ENCODE measurements at places on chromosomes 5 and 9. TPM values are rescaled to one million over a fixed set of nuclear protein-coding genes. Genes with fewer than 3 reads are reported as not detected.
A peak's percentile ranks its signal among the peaks of the same experiment; 100 is the strongest.

MRPL50 gene
- polyA plus RNA-seq: 31.5 TPM

GRCh38 chr9:101478444-101478843 is 42.9 kb upstream of the ALDOB start:
- DNase-seq: no peak

GRCh38 chr5:123681061-123681460 is 169.1 kb downstream of the CSNK1G3 start:
- DNase-seq: no peak

- no peak for DNase-seq
Observed at GRCh38 chr9:104286799-104287198, 192.7 kb downstream of the SMC2 start.

GRCh38 chr9:18463991-18464390 is 10.0 kb upstream of the ADAMTSL1 start:
- DNase-seq: no peak

DNA sequence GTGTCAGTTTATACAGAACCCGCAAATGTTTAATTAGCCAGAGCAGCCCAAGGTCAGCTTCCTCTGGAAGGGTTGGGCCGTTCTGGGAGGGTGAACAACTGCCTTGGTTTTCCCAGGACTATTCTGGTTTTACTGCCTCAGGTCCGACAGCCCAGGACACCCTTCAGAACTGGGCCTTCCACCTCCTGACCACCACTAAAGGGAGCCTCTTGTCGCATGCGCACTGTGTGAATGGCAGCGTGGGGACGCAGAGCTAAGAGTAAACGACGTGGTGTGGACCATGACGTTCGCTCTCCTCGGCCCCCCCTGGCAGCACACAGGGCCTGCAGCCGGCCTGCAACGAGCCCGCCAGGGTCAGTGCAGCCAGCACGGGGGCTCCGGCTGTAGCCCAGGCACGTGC is 214.9 kb downstream of the FANCC start:
- DNase-seq: no peak

GRCh38 chr9:121915304-121915625 is 177.8 kb downstream of the TTLL11 start:
- no peak for DNase-seq

SGCD gene
- polyA plus RNA-seq: 5.1 TPM

PCDHGB6 gene
- polyA plus RNA-seq: 6.8 TPM

ROR2 gene
- polyA plus RNA-seq: 14.1 TPM

FCHO2 gene
- polyA plus RNA-seq: 30.8 TPM

ISOC1 gene
- polyA plus RNA-seq: 48.0 TPM

GRCh38 chr5:75375414-75375813 is 38.4 kb downstream of the HMGCR start:
- no peak for DNase-seq

GRCh38 chr5:74864823-74865222 is 1.4 kb downstream of the FAM169A start:
- no peak for DNase-seq

GRCh38 chr5:102753889-102754766 is 977 bp upstream of the PAM start:
- DNase-seq: no peak

DNA sequence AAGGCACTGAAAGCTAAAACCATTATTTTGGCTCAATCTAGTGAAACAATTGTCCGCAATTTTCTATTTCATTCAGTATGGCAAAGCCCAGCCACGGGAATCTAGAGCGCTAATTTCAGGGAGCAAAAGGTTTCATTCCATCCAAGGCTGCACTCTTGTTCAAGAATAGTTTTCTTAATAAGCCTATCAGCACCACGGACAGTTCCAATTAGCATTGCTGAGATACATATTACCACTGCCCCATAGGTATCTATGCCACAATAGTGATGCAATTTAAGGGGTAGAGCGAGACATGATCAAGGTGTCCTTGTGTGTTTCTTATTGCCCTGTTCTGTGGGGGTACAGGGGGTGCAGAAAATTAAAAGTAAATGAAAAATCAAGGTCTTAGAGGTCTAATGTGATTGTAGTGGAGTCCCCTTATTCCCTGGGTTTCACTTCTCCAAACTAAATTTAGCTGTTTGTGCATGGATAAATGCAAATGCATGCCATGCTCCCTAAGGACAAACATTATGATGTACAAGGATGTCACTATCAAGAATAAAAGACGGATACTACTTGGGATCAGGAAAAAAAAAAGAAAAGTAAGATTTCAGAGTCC is 45.5 kb downstream of the SPOCK1 start:
- DNase-seq: peak; percentile 52

TRIO gene
- 96.1 TPM for polyA plus RNA-seq

DNA sequence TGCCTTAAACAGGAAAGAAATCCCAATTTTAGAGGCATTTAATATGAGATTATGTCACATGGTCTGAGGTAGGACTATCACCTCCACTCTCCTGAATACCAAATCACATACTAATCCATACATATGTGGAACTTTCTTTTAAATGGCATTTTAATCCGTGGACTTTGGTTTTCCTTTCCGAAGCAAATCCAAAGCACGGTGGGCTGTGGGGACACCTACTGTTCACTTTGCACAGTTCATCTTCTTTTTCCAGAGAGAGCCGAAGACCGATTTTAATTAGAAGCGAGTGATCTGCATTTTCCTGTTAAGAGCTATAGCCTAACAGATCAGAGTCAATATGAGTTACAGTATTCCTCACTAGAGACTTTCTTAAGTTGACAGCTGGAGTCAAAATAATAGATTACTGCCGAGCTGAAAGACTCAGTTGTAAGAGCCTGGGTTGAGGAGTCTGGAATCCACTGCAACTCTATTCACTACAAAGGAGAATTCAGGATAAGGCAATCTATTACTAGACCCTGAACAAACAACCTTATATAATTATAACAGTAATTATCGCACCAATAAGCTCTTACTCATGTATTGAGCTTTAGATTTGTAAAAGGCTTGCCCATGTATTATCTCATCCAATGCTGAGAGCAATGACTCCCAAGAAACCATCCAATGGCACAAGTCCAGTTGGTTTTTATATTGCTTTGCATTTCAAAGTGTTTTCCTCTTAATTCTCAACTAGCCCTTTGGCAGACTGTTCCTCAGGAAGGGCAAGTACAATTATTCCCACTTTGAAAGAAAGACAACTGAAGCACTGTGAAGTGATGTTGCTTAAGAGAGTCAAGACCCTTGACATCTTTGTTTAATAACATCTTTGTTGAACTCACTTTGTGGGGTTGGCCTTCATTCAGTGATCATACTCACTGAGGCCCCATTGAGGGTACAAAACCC is 144.7 kb downstream of the TRPM6 start:
- no peak for DNase-seq

FAM151B gene
- 2.5 TPM for polyA plus RNA-seq

PCDHA5 gene
- 0.08 TPM for polyA plus RNA-seq

DNA sequence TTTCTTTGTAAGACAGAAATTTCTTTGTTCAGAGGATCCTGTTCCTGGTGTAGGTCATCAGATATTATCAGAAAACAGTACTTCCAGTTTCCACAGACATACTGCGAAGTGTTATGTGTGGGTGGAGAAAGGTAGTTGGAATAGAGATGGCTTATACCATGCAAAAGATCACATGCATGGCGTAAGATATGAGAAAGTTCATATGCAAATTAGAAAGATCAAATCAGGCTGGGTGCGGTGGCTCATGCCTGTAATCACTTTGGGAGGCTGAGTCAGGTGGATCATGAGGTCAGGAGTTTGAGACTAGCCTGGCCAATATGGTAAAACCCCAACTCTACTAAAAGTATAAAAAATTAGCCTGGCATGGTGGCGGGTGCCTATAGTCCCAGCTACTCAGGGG is 65.2 kb upstream of the GLIS3 start:
- no peak for DNase-seq

DNA sequence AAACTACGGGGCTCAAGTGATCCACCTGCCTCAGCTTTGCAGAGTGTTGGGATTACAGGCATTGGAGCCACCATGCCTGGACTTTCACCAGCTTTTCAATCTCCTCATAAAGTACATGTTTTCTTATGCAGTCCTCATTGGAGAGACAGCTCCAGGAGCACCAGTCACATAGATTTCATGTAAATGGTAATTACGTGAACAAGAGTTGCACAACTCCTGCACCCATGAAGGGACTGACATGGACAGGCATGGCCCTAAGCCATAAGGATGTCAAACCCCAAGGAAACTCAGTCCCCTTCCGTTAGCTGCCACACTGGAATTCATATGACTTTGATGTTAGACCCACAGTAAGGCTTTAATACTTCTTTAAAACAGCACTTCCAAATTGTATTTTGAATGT is 7.6 kb upstream of the ADGRV1 start:
- no peak for DNase-seq

NDUFS4 gene
- 151 TPM for polyA plus RNA-seq

- no peak for DNase-seq
Observed at GRCh38 chr9:4223312-4223833, 76.5 kb downstream of the GLIS3 start.

GRCh38 chr5:1429496-1429895 is 15.7 kb downstream of the SLC6A3 start:
- DNase-seq: no peak

DNA sequence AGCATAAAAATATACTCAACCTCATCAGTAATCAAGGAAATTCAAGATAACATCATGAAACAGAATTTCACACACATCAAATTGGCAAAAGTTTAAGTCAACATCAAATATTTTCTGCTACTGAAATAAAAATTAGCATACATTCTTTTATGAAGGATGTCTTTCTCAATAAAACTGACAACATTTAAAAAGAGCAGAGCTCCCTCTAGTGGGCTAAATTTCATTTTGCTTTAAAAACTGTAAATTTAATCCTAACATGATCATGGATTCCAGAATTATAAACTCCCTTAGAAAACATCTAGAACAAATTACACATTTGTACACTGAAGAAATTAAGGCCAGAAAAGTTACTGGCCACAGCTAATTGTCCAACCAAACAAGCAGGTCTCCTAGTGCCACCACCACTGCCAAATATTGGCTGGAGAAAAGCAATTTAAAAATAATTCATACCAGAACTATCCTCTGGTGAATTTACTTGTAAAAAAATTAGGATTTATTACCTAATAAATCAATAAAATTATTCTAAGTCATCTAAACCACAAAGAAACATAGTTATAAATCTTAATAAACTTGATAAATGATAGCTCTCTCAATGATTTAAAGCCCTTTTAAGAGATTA is 31.2 kb downstream of the DEPDC1B start:
- DNase-seq: no peak

GRCh38 chr9:121675381-121675780 is 23.9 kb downstream of the DAB2IP start:
- no peak for DNase-seq
